ENCODE measurements at places on chromosomes 2 and 18. TPM values are rescaled to one million over a fixed set of nuclear protein-coding genes. Genes with fewer than 3 reads are reported as not detected.

Gene ITGA6
- total RNA-seq, result 70.4 TPM

Gene DQX1
- total RNA-seq, result 0.44 TPM

Gene CCNT2
- 44.0 TPM for total RNA-seq

Gene AGFG1
- 100 TPM for total RNA-seq

Gene TMEM247
- total RNA-seq, result not detected

Gene CDKL4
- total RNA-seq, result 1.7 TPM

Gene ABCG5
- not detected for total RNA-seq

Gene PSD4
- 43.2 TPM for total RNA-seq

Gene EIPR1
- total RNA-seq, result 14.9 TPM

Gene XIRP2
- total RNA-seq, result 0.18 TPM

Gene RTN4
- total RNA-seq, result 317 TPM

Gene REEP1
- total RNA-seq, result 6.9 TPM

Gene FBLN7
- 2.0 TPM for total RNA-seq

Gene LIMS4
- total RNA-seq, result 1.1 TPM

Gene RIT2
- not detected for total RNA-seq

Gene INHA
- not detected for total RNA-seq

Gene EPAS1
- 1,419 TPM for total RNA-seq

Gene C2orf78
- not detected for total RNA-seq

Gene SPR
- total RNA-seq, result 46.2 TPM

Gene NOP58
- total RNA-seq, result 37.8 TPM

Gene FZD7
- total RNA-seq, result 15.2 TPM

Gene CNTNAP5
- not detected for total RNA-seq

Gene CTAGE1
- not detected for total RNA-seq

Gene KIAA2012
- 2.8 TPM for total RNA-seq

Gene KATNAL2
- 3.8 TPM for total RNA-seq

Gene SLC1A4
- total RNA-seq, result 9.7 TPM

Gene CRIM1
- total RNA-seq, result 105 TPM

Gene GALNT14
- total RNA-seq, result 0.83 TPM

Gene LINC00305
- total RNA-seq, result not detected
